ENCODE measurements at places on chromosomes 3 and 15. TPM values are rescaled to one million over a fixed set of nuclear protein-coding genes. Genes with fewer than 3 reads are reported as not detected.
A peak's percentile ranks its signal among the peaks of the same experiment; 100 is the strongest.

- DNase-seq: no peak
Measured at GRCh38 chr3:168991803-168992202, 671.7 kb downstream of the MECOM start.

DNA sequence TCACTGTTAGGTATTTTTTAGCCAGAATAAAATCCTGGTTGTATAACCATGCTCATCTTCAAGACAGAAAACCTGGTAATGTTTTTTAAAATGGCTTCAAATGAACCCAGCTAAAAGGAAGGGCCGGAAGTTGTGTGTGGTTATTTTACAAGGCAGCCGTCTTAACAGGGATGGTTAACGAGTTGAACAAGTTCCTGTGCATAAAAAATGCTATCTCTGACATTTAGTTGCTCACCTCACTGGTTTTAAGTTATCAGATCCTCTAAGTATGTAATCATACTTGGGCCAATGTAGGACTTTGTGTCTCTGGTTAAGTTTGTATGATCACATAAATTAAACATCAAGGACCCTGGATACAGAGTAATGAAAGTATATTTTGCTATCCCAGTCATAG lies 2.1 kb downstream of the ATP11B start:
- peak; percentile 18 for DNase-seq

Gene CHAC1
- 5.3 TPM for total RNA-seq

- no peak for DNase-seq
Measured at GRCh38 chr3:165883863-165884478, 46.7 kb upstream of the BCHE start.

- no peak for DNase-seq
Measured at GRCh38 chr15:39599871-39600270, 19.0 kb downstream of the THBS1 start.

DNA sequence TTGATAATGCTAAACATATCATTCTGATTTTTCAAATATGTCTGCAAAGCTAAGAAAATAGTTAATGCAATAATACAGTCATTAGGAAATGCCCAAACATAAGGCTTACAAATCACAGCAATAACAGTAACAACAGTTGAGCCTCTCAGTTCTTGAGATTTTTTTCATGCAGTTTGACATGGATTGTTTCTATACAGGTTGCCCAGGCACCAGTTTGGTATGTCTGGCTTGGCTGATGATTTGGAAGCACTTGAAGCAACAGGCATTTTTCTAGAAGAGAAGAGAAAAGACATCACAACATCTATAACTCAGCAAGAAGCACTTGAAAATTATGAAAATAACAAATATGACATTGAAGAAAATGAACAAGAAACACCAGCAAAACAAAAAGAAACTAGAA lies 78.7 kb upstream of the COL6A5 start:
- no peak for DNase-seq

DNA sequence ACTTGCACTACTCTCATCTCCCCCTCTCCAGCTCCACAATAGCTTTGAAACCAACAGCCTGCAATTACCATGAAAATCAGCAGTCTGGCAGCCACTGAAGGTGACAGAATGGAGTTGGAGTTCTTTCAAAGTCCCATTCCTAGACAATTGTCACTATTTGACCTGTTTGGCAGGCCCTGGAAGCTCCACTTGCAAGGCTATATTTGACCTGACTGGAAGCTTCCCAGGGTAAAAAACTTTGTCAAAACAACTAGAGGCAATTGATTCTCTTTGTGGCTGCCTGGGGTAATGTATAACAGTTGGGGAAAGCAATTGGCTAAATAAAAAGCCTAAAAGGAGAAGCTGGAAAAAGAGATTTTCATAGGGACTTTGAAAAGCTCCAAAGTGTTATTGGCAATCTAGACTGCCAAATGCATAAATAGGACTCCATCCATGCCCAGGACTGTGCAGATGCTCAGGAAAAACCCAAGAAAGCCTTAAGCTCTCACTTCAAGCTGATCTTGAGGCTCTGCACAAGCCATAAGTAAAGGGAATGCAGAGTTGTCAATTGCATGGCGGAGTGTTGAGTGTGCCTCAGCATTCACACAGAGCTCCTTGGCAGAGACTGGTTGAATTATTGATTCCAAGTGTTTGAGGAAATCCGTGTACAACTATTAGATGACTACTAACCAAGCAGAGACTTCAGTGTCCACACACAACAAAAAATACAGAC lies 18.3 kb downstream of the GREM1 start:
- DNase-seq: no peak

GRCh38 chr15:74809242-74809641 lies 3.4 kb upstream of the LMAN1L start:
- no peak for DNase-seq

- DNase-seq: no peak
Measured at GRCh38 chr15:66876421-66876730, 174.3 kb downstream of the SMAD6 start.

GRCh38 chr3:62164746-62165145 lies 208.6 kb downstream of the FEZF2 start:
- DNase-seq: no peak

DNA sequence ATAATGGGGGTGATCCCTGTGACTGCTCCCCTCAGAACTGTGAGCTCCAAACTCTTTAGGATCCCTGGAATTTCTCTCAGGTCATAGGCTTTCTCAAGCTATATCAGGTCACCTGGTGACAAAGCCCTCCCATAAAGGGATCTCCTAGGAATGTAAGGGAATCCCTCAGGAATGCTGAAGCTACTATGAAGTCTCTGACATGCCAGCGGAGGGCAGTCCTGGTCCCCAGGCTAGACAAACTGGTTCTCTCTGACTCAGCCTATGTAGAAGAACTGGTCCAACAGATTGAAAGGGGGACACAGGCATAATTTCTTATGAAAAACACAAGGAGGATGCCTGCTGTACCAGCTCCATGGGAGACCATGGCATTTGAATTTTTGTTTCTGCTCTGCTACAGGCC lies 6.7 kb downstream of the LPCAT4 start:
- peak; percentile 82 for DNase-seq

DNA sequence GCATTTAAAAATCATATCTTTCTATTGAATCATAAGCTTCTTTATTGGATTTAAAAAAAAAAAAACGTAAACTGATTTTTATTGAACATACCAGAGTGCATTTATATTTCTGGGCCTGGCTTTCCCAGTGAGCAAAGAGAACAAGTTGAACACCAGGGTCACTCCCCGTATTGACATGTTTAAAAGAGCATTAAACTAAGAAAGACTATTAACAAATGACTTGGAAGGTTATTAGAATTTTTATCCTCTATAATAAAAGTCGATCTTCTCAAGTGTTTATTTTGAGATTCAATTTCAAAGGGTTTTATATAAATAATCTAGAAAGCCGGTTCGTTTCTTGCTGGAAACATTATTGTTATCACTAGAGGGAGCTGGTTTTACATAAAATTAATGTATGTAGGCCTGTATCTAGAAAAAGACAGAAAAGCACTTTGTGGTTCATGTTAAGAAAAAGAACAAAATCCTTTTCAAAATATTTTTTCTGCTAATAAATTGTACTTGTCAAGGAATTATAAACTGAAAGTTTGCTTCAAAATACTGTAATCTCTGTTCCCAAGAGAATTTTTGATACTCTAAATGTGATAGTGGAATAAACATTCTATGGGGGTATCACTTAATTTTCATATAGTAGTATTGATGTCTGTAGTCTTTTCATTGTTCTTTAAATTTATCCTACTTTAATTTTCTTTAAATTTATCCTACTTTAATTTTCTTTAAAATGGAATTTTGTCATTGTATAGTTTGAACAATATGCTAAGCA lies 321.8 kb upstream of the MME start:
- DNase-seq: no peak

Gene POMGNT2
- 17.9 TPM for total RNA-seq

GRCh38 chr15:22810033-22810852 lies 23.8 kb downstream of the NIPA1 start:
- no peak for DNase-seq

GRCh38 chr15:71251584-71252043 lies 136.3 kb downstream of the THSD4 start:
- peak; percentile 65 for DNase-seq

DNA sequence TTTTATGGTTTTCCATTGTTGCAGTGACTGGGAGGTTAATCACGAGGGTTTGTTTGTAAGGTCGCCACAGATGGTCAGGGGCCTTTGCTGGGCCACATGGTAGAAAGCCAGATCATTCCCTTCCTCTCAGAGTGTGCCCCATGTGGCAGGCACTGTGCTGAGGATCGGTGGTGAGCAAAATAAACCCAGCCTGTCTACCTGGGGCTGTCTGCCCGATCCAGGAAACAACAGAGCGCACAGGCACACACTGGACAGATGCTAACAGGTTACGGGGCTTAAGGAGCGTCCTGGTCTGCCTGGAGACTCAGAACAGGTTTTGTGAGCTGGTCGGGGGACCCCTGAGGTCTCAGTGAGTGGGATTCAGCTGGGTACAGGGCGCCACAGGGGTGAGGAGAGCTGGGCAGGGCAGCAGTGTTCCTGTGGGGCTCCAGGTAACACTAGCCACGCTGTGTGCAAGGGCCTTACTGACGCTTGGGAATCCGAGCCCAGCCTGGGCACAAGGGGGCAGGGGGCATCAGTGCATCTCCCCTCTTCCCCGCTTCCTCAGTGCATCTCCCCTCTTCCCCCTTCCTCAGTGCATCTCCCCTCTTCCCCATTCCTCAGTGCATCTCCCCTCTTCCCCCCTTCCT lies 136.4 kb downstream of the DNAJB8 start:
- no peak for DNase-seq

- no peak for DNase-seq
Measured at GRCh38 chr15:41124058-41124457, 8.0 kb upstream of the INO80 start.

DNA sequence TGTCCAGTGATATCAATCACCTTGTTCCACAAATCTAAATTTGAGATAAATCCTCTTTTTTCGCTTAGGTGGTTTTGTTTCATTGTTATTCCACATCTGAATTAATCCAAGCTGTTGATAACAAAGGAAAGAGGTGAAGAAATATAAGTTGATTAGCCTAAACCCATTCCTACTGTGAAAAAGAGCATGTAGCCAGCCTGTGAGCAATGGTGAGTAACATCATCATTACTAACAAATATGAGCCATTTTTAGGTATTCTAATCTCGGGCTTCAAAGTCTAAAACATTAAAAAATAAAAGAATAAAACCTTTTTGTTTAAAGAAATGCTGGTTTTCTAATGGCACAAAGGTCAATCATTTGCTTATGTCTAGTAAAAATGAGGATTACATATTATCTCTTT lies 52.1 kb upstream of the P3H2 start:
- DNase-seq: no peak

Gene TUSC7
- not detected for total RNA-seq

DNA sequence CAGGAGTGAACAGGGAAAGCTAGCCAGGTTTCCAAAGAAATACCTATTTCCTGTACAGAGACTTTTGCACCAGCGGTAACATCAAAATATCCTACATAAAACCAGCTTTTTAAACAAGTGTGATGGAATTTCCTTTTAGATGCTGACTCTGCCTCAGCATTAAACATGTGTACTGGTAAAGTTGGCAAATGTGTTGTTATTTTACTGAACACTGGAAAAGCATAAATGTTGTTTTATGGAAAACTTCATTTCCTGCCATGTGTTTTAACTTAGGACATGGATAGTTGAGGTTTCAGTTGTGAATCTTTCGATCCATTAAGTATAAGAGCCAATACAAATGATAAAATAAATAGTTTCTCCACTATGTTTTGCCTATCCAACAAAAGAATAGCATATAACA lies 15.7 kb downstream of the OXNAD1 start:
- no peak for DNase-seq

GRCh38 chr15:101194546-101195125 lies 57.2 kb downstream of the CHSY1 start:
- no peak for DNase-seq

GRCh38 chr3:77686560-77686959 lies 646.7 kb downstream of the ROBO2 start:
- DNase-seq: no peak

GRCh38 chr3:15462451-15462850 lies 35.1 kb downstream of the EAF1 start:
- no peak for DNase-seq

- DNase-seq: peak; percentile 60
Measured at GRCh38 chr3:52245322-52246263, at the start of gene PPM1M. PPM1M (plus strand) TSS chr3:52245759; CDS start chr3:52245825, 66 bp downstream.

DNA sequence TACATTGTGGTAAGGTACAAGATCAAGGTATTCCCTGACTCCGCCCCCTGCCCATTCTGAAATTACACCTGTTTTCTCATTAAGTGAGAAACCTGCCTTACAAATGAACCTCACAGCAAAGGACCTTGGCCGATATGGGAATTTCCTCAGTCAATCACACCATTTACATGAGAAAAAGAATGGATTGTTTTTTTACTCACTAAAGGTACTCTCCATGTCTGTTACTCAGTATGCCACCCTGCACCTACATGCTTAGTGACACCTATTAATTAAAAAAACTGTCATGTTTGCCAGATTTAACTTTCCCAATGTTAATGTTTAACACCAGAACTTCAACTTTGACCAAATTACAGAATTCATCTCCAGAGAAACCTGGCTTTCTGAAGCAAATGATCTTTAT lies 62.0 kb downstream of the ESYT3 start:
- DNase-seq: no peak

- DNase-seq: no peak
Measured at GRCh38 chr15:85312486-85312885, 67.9 kb upstream of the AKAP13 start.

DNA sequence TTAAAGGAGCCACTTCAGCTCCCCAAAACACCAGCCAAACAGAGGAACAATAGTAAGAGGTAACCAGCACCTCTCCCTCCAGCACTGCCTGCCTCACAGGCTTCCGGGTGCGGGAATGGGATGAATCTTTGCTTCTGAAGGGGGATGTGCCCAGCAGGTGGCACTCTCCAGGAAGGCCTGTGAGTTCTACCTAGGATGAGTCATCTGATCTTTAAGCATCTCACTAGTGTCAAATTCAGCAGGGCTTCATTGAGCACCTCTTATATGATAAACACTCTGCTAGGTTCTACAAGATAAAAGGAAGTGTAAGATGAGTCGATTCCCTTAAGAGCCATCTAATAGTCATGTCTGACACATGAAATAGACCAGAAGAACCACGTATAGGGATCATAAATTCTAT lies 237.4 kb upstream of the UMPS start:
- DNase-seq: peak; percentile 51

- DNase-seq: no peak
Measured at GRCh38 chr3:46477756-46478155, 13.1 kb upstream of the LTF start.

- DNase-seq: no peak
Measured at GRCh38 chr15:74763416-74763815, 14.8 kb downstream of the CYP1A2 start.

- DNase-seq: no peak
Measured at GRCh38 chr3:188899881-188900280, 271.9 kb upstream of the TPRG1 start.
